ENCODE measurements at places on chromosomes 16 and 17.

GRCh38 chr17:77196251-77196650 is 55.5 kb downstream of the SEC14L1 start:
- no peak for DNase-seq

DNA sequence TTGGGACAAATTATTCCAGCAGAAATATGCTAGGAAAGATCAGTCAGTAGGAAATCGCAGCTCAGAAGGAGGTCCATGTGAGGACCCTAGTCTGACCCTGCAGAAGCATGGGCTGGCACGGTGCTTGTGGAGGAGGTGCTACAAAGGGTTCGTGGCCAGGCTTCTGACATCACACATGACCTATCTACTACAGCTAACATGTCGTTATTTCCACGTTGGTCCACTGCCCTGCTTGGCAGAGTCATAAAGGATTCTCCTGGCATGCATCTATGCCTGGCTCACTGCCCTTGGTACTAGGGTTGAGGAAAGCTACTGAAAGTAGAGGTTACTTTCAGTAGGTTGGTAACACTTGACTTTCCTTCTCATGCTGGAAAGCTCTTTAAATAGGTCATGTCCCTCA is 118.1 kb upstream of the SHISA6 start:
- DNase-seq: no peak

DNA sequence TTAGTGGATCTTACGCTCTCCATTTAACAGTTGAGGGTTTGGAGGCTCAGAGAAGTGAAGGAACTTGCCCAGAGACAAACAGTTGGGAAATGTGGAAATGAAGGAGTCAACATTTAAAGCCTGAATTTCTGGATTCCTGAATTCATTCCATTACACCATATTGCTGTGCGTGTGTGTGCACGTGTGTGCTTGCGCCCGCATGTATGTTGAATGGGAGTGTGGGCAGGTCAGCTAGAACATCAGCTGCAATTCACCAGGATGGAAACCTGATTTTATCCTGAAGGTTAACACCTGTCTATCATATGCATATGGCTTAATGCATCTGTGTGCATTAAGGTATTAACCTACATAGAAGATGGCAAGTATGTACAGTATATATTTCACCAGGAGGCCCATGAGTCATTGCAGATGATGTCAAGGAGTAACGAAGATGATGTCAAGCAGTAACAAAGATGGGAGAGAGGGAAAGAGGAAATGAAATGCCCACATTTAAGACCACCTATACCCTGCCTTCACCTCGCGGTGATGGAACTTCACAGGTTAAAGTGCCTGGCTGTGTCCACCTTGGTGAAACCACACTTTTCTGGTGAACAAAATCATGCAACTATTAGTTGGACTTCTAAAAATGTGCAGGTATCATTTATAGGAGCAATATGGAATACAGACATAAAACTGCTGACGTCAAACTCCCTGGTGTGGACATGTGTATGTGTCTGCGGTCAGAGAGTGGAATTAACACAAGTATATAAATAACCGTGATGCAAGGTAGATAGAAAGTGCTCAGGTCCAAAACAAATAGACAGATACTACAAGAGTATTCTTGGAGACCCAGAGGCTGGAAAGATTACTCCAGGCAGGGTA is 832 bp upstream of the ADAP2 start:
- DNase-seq: no peak

GRCh38 chr16:85626191-85626981 is 13.3 kb downstream of the GSE1 start:
- no peak for DNase-seq
